ENCODE measurements at places on chromosomes 1 and 21.

DNA sequence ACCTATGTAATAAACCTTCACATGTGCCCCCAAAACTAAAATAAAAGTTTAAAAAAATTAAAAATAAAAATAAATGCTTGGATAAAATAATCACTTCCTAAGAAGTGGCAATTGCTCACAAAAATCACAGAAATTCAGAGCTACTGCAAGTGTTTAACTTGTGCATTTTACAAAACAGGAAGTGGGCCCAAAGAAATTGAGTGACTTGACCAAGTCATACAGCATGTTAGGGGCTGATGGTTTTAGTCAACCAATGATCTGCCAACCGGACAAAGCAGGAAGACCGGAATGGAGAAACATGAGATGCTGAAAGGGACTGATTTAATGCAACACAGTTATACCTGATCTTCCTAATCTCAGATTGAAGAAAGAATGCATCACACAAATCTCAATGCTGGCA lies 96.5 kb downstream of the SMYD2 start:
- H3K4me1 ChIP-seq: no peaks in the 10 kb centered on the region
- DNase-seq: no peak

GRCh38 chr1:214638997-214639396 lies 36.0 kb downstream of the CENPF start:
- DNase-seq: no peak
- H3K36me3 ChIP-seq: no peaks in the 10 kb centered on the region
- no peak overlapping the region for H3K4me3 ChIP-seq
- H3K4me1 ChIP-seq: no peaks in the 10 kb centered on the region
- H3K27me3 ChIP-seq: no peaks in the 10 kb centered on the region

GRCh38 chr1:26213335-26213905 lies 20.6 kb upstream of the CEP85 start:
- H3K27me3 ChIP-seq: no peaks in the 10 kb centered on the region
- no peak overlapping the region for H3K4me3 ChIP-seq
- DNase-seq: no peak
- no peaks in the 10 kb centered on the region for H3K4me1 ChIP-seq
- H3K36me3 ChIP-seq: no peaks in the 10 kb centered on the region

DNA sequence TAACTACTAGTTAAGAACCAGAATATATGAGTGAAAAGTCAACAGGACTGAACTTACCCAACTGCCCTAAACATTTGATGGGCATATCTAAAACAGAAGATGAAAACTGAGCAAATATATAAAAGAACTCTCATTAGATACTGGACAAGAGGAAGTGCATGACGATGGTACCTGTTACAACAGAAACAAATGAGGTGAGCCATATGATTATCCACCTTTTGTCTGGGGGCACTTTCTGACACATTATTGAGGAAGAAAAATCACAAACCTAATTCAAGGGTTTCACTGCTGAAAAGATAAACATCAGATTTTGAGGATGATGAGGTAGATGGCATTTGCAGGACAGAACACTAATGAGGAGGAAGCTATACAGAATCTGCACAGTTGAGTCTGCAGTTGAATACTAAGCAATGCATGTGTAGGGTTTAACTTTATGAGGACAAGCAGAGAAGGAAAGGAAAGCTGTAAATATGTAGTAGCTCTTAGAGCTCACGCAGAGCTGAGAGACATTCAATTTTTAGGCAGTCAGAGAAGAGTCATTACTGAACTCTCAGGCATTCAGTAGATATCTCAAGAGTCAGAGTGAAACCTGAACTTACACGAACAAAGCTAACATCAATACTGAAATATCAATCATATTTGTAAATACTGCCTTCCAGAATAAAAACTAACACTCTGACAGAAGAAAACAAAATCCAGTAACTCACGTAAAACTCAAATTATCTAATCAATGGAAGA lies 262.1 kb downstream of the AKT3 start:
- H3K4me1 ChIP-seq: no peaks in the 10 kb centered on the region
- H3K27ac ChIP-seq: no peak overlapping the region
- H3K4me3 ChIP-seq: no peak overlapping the region
- no peak for DNase-seq

- peaks cover 6% of the 10 kb centered on the region for H3K4me1 ChIP-seq
- H3K4me3 ChIP-seq: no peak overlapping the region
These were observed 7.0 kb upstream of the TRIM45 start for GRCh38 chr1:117128323-117129079.

- DNase-seq: no peak
- peaks cover 26% of the 10 kb centered on the region for H3K4me1 ChIP-seq
- H3K27ac ChIP-seq: peak overlapping the region; percentile 72
- H3K36me3 ChIP-seq: no peaks in the 10 kb centered on the region
- no peaks in the 10 kb centered on the region for H3K27me3 ChIP-seq
These were observed 28.6 kb upstream of the IFNGR2 start for GRCh38 chr21:33374450-33375096.

DNA sequence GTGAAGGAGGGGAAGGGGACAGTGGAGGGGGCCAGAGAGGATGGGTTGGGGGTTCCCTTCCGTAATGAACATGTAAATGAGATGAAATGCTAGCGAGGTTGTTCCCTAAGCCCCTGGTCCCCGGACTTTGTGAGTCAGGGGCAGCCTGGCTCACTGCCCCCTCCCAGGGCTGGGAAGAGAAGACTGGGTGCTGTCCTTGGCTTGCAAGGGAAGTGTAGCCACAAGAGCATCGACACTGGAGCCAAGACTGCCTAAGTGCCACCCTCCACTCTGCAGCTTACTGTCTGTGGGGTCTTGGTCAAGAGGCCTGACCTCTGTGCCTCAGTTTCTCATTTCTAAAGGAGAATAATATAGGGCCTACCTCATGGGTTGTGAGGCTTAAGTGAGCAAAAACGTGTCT lies 483 bp downstream of the PEAR1 start:
- H3K27me3 ChIP-seq: peaks cover 17% of the 10 kb centered on the region
- peak overlapping the region; percentile 63 for H3K4me3 ChIP-seq
- H3K36me3 ChIP-seq: no peaks in the 10 kb centered on the region
- H3K27ac ChIP-seq: peak overlapping the region; percentile 86

GRCh38 chr1:205936311-205936710 lies 6.9 kb downstream of the SLC26A9 start:
- no peaks in the 10 kb centered on the region for H3K27me3 ChIP-seq
- peak overlapping the region; percentile 78 for H3K27ac ChIP-seq
- no peak overlapping the region for H3K4me3 ChIP-seq

GRCh38 chr1:193434319-193434718 lies 247.9 kb upstream of the B3GALT2 start:
- H3K27ac ChIP-seq: no peak overlapping the region
- no peak for DNase-seq
- no peak overlapping the region for H3K4me3 ChIP-seq
- no peaks in the 10 kb centered on the region for H3K27me3 ChIP-seq

GRCh38 chr1:53074313-53075154 lies 12.5 kb downstream of the PODN start:
- peak; percentile 19 for DNase-seq
- H3K27ac ChIP-seq: no peak overlapping the region
- no peaks in the 10 kb centered on the region for H3K27me3 ChIP-seq
- H3K4me3 ChIP-seq: no peak overlapping the region
- H3K4me1 ChIP-seq: no peaks in the 10 kb centered on the region

DNA sequence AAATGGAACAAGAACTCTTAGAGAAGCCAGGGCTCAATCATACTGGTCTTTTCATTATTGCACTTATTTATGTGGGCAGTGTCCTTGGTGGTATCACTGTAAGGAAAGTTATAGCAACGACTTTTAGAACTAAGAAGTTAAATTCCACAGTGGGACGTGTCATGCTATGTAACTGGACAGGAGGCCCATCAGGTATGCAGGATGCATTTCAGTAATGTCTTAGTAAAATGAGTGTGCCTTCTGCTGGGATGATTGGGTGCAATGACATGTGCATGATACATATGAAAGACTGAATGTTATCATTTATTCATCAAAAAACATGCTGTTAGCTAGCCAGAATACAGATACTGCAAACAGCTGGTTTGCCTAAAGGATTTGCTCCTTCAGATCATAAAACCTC lies 6.9 kb upstream of the ATP1B1 start:
- H3K4me1 ChIP-seq: peaks cover 15% of the 10 kb centered on the region
- H3K4me3 ChIP-seq: no peak overlapping the region
- H3K27me3 ChIP-seq: no peaks in the 10 kb centered on the region
- no peaks in the 10 kb centered on the region for H3K36me3 ChIP-seq

GRCh38 chr1:228334954-228335353 lies 71.7 kb downstream of the TRIM11 start:
- H3K27ac ChIP-seq: no peak overlapping the region
- no peak overlapping the region for H3K4me3 ChIP-seq
- H3K27me3 ChIP-seq: no peaks in the 10 kb centered on the region
- no peaks in the 10 kb centered on the region for H3K4me1 ChIP-seq

GRCh38 chr1:230517786-230518185 lies 91.7 kb upstream of the PGBD5 start:
- no peaks in the 10 kb centered on the region for H3K36me3 ChIP-seq
- no peak for DNase-seq
- H3K27me3 ChIP-seq: no peaks in the 10 kb centered on the region
- no peak overlapping the region for H3K27ac ChIP-seq
- no peaks in the 10 kb centered on the region for H3K4me1 ChIP-seq

DNA sequence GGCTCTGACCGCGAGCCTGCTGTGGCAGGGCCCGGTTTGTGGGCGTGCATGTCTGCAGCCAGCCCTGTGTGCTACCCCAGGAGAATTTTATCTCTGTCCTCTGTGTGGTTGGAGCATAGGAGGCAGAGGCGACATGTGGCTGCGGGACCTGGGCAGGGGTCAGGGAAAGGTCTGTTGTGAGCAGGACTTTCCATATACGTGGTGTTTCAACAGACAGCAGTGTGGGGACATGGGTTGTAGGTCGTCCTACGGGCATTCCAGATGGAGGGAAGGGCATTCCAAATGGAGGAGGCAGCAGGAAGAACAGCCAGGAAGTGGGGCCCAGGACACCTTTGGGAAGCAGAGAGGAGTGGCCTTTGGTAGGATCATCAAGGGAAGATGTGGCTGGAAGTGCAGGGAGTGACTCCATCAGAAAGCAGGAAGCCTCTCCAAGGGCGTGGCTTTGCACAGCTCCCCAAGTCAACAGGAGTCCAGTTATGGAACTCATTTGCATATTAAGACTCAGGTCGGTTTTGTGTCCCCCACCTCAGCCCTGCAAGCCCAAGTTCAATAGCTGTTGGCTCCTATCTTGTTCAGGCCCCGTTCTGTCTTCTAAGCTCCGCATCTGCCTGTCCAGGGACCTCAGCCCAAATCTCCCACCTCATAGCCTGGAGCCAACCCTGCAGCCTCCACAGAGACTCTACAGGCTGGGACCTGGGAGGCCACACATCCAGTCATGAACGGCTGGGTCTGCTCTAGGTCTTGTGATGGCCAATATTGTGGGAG lies 309.1 kb downstream of the MATN1 start:
- no peak overlapping the region for H3K4me3 ChIP-seq
- no peaks in the 10 kb centered on the region for H3K36me3 ChIP-seq
- no peak overlapping the region for H3K27ac ChIP-seq

- H3K27ac ChIP-seq: no peak overlapping the region
- H3K4me3 ChIP-seq: no peak overlapping the region
- H3K36me3 ChIP-seq: no peaks in the 10 kb centered on the region
- no peaks in the 10 kb centered on the region for H3K4me1 ChIP-seq
- DNase-seq: no peak
- H3K27me3 ChIP-seq: peaks cover 5% of the 10 kb centered on the region
These were observed 4.5 kb downstream of the CTRC start for GRCh38 chr1:15442759-15443158.

DNA sequence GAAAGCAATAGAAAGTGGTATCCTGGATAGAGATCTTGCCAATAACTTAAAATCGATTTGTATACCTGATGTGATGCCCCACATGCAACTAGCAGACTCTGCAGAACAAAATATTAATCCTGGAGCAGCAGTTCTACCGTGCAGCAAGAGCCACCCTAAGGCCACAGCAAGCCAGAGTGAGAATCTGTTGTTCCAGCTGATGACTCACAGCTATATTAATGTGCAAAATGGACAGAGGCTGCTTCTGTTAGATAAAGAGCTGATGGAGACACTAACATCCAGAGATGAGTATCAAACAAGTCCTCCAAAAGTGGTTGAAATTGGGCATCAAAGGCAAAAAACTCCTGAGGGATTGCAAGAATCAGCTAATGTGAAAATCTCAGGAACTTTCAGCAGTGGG lies 127.8 kb downstream of the MACF1 start:
- DNase-seq: no peak
- H3K27ac ChIP-seq: no peak overlapping the region
- H3K36me3 ChIP-seq: peaks cover 95% of the 10 kb centered on the region
- H3K27me3 ChIP-seq: no peaks in the 10 kb centered on the region

- H3K36me3 ChIP-seq: no peaks in the 10 kb centered on the region
- H3K27me3 ChIP-seq: no peaks in the 10 kb centered on the region
- peaks cover 21% of the 10 kb centered on the region for H3K4me1 ChIP-seq
- no peak for DNase-seq
- peak overlapping the region; percentile 44 for H3K4me3 ChIP-seq
- no peak overlapping the region for H3K27ac ChIP-seq
These were observed 39.3 kb downstream of the ELK4 start for GRCh38 chr1:205592443-205593003.

GRCh38 chr1:230267338-230268065 lies 158.6 kb downstream of the PGBD5 start:
- no peak overlapping the region for H3K4me3 ChIP-seq
- DNase-seq: no peak
- H3K4me1 ChIP-seq: peaks cover 18% of the 10 kb centered on the region
- no peak overlapping the region for H3K27ac ChIP-seq
- peaks cover 48% of the 10 kb centered on the region for H3K36me3 ChIP-seq

GRCh38 chr1:8889925-8890785 lies 11.7 kb upstream of the ENO1 start:
- H3K27me3 ChIP-seq: no peaks in the 10 kb centered on the region
- H3K4me1 ChIP-seq: peaks cover 20% of the 10 kb centered on the region

- no peak for DNase-seq
- H3K4me3 ChIP-seq: no peak overlapping the region
- H3K27ac ChIP-seq: no peak overlapping the region
- no peaks in the 10 kb centered on the region for H3K4me1 ChIP-seq
- H3K36me3 ChIP-seq: no peaks in the 10 kb centered on the region
These were observed 217.9 kb downstream of the KCNH1 start for GRCh38 chr1:210915890-210916507.

Measured in lower lobe of right lung (tissue), 2 donors.